ENCODE measurements at places on chromosomes 13 and 19.

- DNase-seq: no peak
These were observed 999.4 kb downstream of the UQCRFS1 start for GRCh38 chr19:28213470-28214082.

DNA sequence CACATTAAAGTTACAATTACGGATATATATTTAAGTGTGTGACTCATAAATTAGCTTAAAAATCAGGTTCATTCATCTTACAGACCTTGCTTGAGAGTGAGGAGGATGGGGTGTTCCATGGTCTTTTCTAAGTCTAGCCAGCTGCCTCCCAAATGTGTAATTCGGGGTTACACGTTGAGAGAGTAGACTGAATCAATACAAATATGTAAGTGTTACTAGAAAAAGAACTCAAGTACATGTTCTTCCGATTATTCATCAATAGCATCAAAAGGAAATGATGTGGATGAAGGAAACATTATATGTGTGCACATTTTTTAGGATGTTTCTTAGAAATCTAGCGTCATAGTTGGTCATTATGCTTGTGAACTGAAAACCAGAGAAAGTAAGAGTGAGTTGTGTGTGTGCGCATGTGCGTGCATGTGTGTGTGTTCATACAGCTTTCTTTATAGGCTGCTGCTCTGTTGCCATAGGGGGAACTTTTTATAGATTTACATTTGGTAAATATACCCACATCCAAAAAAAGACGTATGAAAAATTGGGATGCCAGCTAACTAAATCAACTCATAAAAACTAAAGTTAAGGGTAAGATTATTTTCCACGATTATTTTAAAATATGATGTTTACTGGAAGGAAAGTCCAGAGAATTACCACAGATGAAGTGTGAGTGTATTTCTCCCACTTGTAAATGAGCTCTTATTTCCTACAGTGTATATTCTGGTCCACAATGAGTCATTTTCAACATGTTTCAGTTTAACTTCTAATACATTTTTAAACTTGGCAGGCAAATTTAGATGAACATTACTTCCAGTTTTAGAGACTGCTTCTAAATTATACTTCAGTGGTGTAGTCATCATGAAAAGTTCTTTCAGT lies 82.4 kb downstream of the PIBF1 start:
- DNase-seq: no peak

GRCh38 chr13:91153372-91153771 lies 194.1 kb upstream of the MIR17HG start:
- no peak for DNase-seq

DNA sequence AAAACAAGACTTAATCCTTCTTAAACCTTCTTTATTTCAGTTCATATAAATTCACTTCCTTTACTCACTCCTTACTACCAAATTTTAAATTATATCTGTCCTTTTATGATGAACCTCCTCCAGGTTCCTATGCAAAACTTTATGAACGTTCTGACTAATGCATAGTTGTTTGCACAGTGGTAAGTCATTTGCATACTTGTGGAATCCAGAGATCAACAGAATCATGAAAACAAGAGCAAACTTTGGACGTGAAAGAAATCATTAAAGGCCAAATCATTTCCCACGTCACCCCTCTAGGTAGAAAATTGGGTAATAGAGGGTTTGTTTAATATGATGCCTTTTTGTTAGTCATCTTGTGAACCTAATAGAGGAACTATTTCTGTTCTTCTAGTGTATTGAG lies 32.3 kb upstream of the MYCBP2 start:
- DNase-seq: no peak

Measured in NCI-H2107 (cell line).